ENCODE measurements at places on chromosomes 3 and 15. TPM values are rescaled to one million over a fixed set of nuclear protein-coding genes. Genes with fewer than 3 reads are reported as not detected.

GRCh38 chr3:46829699-46830208 lies 33.5 kb downstream of the MYL3 start:
- DNase-seq, result no peak

- DNase-seq, result peak; percentile 64
Measured at GRCh38 chr15:25743548-25744275, 119.4 kb downstream of the ATP10A start.

Gene SCAANT1
- not detected for total RNA-seq

GRCh38 chr15:101615414-101615985 lies 36.7 kb downstream of the TM2D3 start:
- DNase-seq, result peak; percentile 77

- no peak for DNase-seq
Measured at GRCh38 chr3:177470197-177470941, 273.1 kb upstream of the TBL1XR1 start.

- no peak for DNase-seq
Measured at GRCh38 chr3:126154391-126155279, 25.8 kb downstream of the ALDH1L1 start.

Gene DUOX1
- 98.7 TPM for total RNA-seq

- DNase-seq, result no peak
Measured at GRCh38 chr3:184525337-184526087, 36.1 kb upstream of the EPHB3 start.

Gene TUSC2
- 11.8 TPM for total RNA-seq

DNA sequence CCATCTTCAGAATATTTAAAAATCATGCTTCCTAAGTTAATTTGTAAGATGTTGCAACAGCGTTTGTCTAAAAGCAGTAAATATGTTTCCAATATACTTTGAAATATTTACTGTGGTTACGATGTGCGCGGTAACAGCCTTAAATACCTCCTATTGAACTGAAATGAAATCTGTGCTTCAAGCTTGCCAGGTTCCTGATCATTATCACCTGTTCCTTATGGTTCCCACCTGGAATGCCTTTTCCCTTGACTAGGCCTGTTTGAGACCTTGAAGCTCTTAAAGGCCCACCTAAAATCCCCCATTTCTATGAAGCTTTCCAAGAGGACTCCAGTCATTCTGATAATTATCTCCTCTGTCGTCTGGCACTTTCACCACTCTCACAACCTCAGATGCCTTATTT lies 146.7 kb downstream of the NAALADL2 start:
- DNase-seq, result no peak

Gene NOX5
- total RNA-seq, result 0.74 TPM

Gene LRRC49
- total RNA-seq, result 8.8 TPM

DNA sequence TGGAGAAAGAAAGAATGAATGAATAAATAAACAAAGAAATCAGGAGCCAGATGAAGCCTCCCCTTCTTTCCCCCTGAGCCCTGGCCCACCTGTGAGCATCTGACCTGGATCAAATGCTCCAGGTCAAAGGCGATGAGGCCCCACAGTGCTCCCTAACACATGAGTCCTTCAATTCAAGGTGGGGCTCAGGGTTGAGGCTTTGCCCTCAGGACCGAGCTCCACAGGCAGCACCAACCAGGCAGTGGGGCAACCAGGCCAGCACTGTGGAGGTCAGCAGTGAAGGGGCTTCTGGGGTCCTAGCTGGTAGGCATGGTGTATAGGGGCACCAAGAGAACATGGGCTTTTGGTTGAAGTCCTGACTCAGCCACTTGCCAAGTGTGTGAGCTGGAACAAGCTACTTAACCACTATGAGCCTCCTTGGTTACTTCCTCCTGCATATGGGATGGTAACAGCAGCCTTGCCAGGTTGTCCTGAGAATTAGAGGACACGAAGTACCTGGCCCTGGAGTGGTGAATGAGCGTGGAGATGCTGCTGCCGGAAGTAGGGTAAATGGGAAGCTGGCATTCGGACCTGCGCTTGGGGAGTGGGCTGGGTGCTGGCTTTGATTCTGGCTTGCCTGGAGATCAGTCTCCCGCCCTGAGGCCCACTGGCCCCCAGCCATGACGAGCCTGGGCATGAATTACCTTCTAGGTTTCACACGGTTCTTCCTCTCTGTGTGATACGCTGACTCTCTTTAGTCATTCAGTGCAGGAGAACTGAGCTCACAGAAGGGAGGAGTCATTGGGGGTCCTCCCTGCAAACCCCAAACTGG lies 10.0 kb upstream of the PAQR5 start:
- no peak for DNase-seq

- DNase-seq, result no peak
Measured at GRCh38 chr15:76996526-76997401, 1.8 kb downstream of the PSTPIP1 start.

Gene TMEM44
- total RNA-seq, result 11.0 TPM

Gene VWA5B2
- 0.98 TPM for total RNA-seq

DNA sequence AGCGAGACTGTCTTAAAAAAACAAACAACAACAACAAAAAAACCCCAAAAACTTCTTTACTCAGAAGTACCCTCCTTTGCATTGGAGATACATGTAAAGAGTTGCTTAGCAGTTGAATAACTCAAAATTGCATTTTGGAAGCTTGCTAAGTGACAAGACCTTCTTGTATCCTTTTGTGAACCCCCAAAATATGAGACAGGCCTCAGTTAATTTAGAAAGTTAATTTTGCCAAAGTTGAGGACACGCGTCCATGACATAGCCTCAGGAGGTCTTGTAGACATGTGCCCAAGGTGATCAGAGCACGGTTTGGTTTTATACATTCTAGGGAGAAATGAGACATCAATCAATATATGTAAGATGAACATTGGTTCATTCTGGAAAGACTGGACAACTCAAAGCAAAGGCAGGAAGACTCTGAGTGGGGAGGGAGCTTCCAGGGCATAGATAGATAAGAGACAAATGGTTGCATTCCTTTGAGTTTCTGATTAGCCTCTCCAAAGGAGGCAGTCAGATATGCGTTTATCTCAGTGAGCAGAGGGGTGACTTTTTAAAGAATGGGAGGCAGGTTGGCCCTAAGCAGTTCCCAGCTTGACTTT lies 1.7 kb upstream of the ARF4 start:
- no peak for DNase-seq

DNA sequence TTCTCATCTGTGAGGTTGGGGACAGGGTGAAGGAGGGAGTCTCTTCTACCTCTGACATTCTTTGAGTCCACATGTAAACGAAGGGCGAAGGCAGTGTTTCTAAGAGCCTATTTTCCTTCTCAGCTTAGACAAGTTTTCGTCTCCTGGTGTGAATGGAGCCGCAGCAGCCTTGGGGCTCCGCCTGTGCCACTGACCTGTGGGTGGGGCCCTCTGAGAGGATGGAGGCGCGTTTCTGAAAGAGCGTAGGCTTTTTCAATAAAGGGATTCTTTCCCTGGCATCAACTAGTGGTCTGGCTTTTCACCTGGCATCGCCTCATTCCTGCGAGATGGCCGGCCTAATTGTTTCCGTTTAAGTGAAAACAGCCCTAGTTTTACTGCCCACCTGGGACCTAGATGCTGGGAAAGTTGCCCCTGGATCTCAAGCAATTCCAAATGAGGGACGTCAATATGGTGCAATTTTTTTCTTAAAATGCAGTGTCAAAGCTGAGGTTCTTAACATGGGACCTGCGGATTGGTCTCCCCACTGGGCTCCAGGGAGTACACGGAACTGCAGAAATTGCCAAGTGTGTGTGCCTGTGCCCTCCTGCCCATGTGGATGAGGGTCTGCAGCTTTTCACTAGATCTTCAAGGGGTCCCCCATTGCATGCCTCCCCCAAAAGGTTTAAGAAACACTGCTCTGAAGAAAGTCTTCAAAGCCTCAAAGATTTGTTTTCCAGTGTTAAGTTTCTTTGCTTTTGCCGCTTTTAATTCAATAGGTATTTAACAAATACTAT lies 958 bp downstream of the GLDN start:
- DNase-seq, result no peak

- no peak for DNase-seq
Measured at GRCh38 chr3:143171141-143171980, 51.8 kb downstream of the CHST2 start.

DNA sequence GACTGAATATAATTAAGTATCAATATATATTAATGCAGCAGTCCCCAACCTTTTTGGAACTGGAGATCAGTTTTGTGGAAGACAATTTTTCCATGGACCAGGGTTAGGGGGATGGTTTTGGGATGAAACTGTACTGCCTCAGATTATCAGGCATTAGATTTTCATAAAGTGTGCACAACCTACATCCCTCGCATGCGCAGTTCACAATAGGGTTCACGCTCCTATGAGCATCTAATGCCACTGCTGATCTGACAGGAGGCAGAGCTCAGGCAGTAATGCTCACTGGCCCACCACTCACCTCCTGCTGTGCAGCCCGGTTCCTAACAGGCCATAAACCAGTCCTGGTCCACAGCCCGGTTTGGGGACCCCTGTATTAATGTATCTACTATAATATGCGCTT lies 95.6 kb downstream of the ULK4 start:
- no peak for DNase-seq

Gene ACAN
- 2.0 TPM for total RNA-seq

Gene CCDC80
- total RNA-seq, result 51.6 TPM

- no peak for DNase-seq
Measured at GRCh38 chr3:33115024-33115768, 1.4 kb downstream of the CRTAP start.

Gene CD200R1
- 0.49 TPM for total RNA-seq

GRCh38 chr3:187808527-187808895 lies 63.2 kb upstream of the BCL6 start:
- DNase-seq, result no peak

DNA sequence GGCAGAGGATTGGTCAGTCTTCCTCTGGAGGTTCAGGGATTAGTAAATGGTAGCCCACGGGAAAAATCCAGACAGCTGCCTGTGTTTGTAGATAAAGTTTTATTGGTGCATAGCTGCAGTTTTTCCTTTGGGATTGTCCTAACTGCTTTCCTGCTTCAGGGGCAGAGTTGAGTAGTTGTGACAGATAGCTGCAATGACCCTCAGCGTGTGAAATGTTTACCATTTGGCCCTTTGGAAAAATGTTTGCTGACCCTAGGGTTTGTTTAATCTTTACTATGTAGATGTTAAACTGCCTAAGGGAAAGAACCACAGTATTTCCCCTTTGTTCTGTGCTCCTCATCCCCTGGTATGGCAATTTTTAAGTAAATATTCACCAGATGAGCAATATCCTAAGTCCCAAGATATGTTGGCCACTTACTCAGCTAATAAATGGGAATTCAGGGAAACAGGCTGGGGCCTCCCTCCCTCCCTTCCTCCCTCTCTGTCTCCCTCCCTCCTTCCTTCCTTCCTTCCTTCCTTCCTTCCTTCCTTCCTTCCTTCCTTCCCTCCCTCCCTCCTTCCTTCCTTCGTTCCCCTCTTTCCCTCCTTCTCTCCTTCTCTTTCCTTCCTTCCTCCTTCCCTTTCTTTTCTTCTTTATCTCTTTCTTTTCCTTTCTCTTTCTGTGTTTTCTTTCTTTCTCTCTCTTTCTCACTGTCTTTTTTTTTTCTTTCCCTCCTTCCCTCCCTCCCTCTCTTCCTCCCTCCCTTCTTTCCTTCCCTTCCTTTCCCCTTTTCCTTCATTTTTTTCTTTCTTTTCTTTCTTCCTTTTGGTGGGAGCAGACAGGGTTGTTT lies 234.6 kb upstream of the BHLHE40 start:
- DNase-seq, result no peak

DNA sequence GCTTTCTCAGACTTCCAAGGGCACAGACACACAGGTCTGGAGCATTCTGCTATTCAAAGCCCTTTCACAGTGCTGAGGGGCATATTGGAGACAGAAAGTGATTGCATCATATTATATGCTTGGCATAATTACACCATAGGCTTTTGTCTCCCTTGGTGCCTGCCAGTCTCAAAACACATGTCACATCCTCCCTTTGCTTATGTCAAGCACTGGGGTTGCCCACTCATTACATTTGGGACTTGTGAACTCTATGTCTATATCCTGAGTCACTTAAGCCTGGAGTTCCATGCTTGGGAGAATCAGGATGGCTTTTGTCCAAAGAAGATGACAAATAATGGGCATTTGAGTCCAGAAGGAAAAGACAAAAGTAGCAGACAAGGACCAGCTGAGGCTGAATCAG lies 12.3 kb upstream of the PDZRN3 start:
- no peak for DNase-seq

DNA sequence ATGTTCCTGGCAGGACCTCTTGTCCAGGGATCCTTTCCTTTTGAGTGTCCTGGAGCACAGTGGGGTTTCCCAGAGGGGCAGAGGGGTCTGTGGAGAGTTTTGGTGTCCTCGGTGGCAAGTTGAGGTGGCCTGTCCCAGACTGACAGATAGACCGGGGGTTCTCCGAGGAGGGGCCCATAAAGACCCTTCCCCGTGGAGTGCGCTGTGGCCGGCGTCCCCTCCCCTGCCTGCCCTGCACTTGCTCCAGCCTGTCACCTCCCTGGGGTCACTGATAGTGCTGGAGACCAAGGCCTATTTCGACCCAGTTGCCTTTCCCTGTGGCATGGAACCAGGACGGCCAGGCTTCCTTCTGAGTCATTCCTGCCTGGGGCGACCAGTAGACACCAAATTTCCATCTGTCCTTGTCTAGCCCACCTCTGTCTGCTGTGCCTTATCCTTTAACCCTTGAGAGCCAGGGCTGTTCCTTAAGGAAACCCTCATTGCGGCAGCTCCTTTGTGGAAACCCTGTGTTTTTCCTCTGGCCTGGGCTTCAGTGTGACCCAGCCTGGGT lies 2.9 kb downstream of the MUC4 start:
- no peak for DNase-seq

Gene SNTN
- total RNA-seq, result not detected

Gene SLC22A13
- not detected for total RNA-seq

DNA sequence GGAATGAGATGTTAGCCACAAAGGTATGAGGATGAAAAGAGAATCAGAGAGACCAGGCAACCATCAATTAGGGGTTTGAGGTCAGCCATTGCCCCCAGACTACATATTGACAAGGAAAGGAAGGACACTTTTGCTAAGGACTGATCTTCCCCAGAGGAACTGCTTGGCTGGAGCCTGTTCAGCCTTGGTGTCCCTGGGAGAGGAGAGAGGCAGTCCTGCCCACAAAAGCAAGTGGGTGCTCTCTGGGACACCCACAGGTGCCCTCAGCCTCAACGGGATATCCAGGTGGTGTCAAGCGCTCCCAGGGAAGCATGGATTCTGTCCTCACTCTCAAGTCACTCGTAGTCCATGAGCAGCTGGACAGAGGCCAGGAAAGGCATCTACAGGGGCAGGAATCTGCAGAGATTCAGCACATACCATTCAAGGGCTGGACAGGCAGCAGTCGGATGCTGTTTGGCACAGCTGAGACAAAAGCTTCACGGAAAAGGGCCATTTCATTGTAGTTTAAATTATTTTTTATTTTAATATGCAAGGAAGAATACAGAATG lies 166.2 kb downstream of the UACA start:
- peak; percentile 82 for DNase-seq

Gene TMEM158
- 1.2 TPM for total RNA-seq

DNA sequence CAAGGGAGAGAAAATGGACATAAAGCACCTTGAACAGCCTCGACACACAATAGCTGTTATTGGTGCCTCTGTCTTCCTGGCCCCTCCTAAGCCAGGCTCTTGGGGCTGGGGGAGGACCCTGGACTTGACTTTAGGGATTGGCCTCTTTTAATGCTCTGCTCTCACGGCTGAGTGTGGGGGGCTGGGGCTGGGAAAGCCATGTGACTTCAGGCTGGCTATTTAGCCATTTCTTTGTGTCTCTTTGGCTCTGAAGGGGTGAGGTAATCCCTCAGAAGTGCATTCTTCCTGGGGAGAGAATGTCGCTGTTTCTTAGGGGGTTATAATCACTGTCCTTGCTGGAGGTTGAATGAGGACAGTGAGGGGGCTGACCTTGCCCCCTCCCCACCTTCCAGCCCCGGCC lies 26.2 kb downstream of the MAGEF1 start:
- DNase-seq, result no peak
